ENCODE measurements at places on chromosomes 11 and 22. TPM values are rescaled to one million over a fixed set of nuclear protein-coding genes. Genes with fewer than 3 reads are reported as not detected.

GNG3 gene
- not detected for total RNA-seq

MMP13 gene
- total RNA-seq: not detected

E2F8 gene
- 4.5 TPM for total RNA-seq

TMEM121B gene
- total RNA-seq: 0.10 TPM

STK33 gene
- total RNA-seq: 1.3 TPM

MRGPRX4 gene
- total RNA-seq: not detected

RIBC2 gene
- total RNA-seq: 0.84 TPM

All from mammary microvascular endothelial cell (primary cell).